ENCODE measurements at places on chromosomes 2 and 18.

GRCh38 chr2:196961889-196962288 lies 35.4 kb upstream of the PGAP1 start:
- DNase-seq = no peak

- no peak for DNase-seq
Observed at GRCh38 chr2:195482010-195482409, 175.0 kb upstream of the SLC39A10 start.

DNA sequence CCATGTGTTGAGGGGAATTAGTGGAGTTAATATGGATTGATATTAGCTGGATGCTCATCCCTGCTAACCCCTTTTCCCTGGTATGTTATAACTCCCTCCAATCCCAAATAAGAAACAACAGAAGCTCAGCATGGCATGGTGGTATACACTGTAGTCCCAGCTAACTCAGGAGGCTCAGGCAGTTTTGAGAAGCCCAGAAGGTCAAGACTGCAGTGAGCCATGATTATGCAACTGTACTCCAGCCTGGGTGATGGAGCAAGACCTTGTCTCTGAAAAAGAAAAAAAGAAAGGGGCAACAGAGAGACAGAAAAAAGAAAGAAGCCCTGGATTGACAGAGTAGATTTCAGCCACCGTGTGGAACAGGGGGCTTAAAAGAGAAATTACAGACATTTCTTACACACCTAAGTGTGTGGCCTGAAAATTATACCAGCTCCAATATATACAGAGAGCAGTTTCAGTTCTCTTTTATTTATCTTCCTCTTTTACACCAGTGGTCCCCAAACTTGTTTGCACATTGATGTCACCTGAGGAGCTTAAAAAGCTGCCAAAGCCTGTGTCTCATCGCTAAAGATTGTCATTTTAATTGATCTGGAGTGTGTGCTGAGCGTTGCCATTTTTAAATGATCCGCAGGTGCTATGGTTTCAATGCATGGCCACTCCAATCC lies 203.6 kb downstream of the UBE2E3 start:
- no peak for DNase-seq

- no peak for DNase-seq
Observed at GRCh38 chr2:95010718-95011117, 14.8 kb upstream of the MAL start.

GRCh38 chr2:75772908-75773630 lies 62.4 kb upstream of the GCFC2 start:
- DNase-seq = no peak

DNA sequence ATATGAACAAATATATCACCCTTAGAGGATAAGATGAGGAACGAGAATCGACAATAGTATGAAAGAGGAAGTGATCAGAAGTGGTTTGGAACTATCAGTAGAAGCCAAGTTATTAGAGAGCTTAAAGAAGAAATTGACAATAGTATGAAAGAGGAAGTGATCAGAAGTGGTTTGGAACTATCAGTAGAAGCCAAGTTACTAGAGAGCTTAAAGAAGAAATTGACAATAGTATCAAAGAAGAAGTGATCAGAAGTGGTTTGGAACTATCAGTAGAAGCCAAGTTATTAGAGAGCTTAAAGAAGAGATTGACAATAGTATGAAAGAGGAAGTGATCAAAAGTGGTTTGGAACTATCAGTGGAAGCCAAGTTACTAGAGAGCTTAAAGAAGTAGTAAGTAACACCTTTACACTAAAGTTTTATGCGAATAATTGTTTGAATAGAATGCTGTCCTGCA lies 175.5 kb downstream of the ZNF407 start:
- no peak for DNase-seq

DNA sequence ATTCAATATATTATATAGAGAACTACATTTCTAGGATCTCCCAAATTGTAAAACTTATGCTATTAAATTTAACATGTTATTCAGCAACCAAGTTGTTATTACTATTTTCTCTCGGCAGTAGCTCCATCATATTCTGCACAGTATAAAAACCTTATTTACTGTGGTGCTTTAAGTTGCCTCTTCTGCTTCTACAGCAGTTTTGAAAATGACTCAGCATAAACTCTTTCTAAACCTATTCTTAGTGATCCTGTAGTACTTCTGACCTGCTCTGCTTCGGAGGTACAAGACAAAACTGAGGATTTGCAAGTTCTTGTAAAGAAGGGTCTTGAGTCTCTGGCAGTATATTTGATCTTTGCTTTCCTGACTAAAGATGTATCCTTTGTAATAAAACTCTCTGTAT lies 567.2 kb downstream of the TMX3 start:
- peak; percentile 13 for DNase-seq

DNA sequence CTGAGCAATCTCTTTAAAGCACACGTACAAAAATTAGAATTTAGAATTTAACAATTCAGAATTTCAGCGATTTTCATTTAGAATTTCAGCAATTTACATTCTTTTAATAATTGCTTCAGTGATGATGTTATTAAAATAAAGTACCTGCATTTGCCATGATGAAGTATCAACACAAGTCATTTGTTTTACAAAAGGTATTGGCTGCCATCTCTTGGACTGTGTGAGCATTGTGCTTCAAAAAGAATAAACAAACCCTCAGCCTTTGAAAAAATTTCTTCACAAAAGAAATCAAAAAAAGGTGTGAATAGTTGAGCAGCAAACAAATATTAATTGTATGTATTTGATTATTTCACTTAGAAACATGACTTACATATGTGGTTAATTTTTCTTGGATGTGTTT lies 27.1 kb upstream of the ZC3H15 start:
- DNase-seq = peak; percentile 42

DNA sequence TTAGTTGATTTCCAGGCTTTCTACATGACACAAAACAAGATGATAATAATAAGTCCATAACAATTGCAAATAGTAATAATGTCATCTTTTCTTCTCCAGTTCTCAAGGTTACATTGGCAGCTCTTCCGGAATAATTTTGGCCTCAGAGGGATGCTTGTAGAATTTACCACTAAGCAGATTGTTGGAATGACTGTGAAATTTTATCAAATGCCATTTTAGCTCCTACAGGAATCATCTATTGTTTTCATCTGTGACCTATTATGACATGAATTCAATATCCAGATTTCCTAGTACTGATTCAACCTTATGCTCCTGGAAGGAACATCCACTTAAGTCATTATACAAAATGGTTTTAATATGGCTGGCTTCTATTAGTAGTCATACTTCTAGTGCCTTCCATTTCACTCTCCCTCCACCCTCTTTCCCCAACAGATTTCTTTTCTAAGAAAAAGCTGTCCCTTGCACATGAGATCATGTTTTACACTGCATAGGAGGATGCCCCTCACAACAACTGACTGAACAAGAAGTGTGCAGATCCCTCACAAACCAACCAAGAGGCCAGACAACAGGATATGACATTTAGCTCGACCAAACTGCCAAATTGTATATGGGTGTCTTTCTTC lies 200.0 kb downstream of the DNER start:
- DNase-seq = no peak

DNA sequence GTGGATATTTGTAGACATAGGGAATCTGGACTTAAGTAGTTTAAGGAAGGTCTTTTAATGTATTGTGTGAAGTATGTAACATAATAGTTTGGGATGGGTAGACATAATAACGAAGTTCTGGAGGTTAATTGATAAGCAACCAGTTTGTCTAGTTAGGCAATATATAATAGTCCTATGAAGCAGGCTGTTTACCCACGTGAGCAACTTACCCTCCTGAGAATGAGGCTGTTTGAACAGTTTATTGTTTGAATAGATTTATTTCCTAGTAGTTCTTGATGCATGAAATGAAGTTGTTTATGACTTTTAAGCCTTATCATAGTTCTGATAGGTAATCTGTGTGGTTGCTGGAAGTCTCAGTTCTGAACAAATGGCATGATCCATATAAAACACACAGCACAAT lies 361.5 kb downstream of the GALNT13 start:
- no peak for DNase-seq

- no peak for DNase-seq
Observed at GRCh38 chr18:26614374-26614773, 66.0 kb upstream of the KCTD1 start.

DNA sequence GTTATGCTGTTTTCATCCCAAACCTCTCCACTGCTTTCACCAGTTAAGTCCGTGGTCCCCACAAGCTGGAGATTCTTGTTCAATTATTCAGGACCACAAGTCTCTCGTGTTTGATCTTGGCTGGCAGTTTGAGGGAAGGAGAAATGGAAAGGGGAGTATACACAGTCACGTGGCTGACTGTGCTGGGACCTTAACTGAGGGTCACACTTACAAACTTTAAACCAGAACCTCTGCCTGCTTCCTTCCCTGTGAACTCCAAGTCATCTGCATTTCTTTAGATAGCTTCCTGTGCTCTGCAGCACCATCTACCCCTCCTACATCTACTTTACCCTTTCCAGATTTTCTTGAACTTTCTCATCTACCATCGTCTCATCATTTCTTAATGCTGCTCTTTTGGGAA lies 91.7 kb downstream of the ARHGEF4 start:
- DNase-seq = no peak

Data from fibroblast of lung (primary cell).